Suppressor macrophage (primary cell): ENCODE measurements at places on chromosomes 11 and 22.
A peak's percentile ranks its signal among the peaks of the same experiment; 100 is the strongest.

DNA sequence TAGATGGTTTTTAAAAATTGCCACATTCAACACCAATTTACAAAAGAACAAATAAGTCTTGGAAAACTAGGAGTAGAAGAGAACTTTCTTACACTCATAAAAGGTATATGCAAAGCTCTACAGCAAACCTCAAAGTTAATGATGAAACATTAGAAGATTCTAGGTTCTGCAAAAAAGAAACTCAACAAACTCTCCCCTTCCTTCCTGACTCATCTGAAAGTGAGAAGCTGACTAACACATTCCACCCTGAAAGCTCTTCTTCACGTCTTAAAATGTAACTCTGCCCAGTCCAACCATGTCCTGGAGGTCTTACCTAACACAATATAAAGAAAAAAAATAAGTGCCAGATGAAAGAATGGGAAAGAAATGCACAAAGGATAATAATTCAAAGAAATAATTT, 218.9 kb upstream of the ISX start:
- no peak for DNase-seq

- DNase-seq: no peak
Observed at GRCh38 chr11:6351782-6352382, 31.6 kb upstream of the CAVIN3 start.

DNA sequence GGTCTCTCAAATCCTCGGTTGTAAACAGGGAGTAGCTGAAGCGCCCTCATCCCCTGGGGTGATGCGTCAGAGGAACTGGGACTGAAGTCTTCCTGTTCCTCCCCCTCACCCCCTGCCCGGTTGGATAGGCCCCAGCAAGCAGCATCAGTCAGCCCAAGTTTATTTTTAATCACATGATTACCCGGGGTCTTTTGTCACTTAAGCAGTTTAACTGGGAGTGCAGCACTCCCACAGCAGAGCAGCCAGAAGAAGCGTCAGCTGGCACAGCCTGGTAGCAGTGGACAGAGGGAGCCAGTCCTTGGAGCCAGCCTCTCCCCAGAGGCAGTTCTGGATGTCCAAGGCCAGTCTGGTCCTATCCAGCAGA, 342.1 kb downstream of the CTTN start:
- no peak for DNase-seq

GRCh38 chr11:35809561-35809960, 134.3 kb upstream of the LDLRAD3 start:
- DNase-seq: no peak

DNA sequence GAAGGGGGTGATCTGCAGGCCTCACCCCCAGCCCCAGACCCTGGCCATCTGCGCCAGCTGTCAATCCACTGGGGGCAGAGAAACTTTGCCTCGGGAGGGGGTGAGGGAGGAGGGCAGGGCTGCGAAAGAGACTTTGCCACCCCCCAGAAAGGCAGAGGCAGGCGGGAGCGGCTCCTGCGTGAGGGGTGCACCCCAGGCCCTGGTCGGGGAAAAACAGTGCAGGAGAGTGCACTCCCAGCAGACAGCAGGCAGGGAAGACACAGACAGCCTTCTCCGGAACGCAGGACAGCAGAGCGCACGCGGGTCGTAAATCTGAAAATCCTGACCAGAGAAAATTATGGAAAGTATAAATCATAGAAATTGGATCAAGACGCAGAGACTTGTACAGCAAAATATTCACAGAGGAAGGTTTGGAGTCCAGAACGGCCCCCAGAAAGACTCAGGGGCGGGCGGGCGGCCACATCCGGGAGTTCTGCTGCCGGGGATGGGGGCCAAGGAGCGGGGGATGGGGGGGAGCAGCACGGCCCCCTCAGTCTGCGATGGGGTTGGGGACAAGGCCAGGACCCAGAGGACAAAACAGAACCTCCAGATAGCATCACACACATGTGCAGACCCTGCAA, 8.0 kb upstream of the MRPL23 start:
- DNase-seq: no peak

DNA sequence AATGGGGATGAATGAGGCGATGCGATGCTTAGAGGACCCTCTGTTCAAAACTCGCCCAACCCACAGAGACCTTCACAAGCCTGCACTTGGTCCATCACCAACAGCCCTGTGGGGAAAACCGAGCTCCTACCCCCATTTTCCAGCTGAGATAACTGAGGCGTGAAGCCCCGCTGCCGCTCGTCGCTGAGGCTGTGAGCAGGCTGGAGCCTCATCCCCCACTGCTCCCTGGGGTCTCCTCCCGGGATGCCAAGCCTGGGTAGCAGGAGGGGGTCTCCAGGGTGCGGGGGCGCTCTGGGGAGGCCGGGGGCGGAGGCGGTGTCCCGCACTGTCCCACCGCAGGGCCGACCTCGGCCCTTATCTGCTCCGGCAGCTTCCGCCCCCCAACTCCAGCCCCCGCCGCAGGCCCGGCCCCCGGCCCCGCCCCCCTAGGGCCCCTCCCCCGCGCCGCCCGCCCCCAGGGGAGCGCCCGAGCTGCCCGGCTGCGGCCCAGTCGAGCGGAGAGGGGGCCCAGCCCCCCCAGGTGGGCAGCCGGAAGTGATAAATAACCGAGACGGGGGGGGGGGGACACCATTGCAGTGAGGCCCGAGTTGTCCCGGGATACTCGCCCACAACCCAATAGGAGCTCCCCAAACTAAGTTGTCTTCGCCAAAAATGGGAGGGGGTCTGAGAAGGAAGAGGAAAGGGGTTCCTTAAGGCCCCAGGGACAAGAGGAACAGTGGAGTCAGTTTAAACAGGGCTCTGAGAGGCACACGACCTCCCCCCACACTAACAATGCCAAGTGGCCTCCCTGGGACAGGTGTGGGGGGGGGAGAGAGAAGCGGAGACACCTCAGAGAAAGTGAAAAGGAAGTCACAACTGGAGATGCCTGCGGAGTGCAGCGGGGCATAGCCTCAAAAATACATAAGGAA, 8.3 kb upstream of the SLC39A13 start:
- no peak for DNase-seq

DNA sequence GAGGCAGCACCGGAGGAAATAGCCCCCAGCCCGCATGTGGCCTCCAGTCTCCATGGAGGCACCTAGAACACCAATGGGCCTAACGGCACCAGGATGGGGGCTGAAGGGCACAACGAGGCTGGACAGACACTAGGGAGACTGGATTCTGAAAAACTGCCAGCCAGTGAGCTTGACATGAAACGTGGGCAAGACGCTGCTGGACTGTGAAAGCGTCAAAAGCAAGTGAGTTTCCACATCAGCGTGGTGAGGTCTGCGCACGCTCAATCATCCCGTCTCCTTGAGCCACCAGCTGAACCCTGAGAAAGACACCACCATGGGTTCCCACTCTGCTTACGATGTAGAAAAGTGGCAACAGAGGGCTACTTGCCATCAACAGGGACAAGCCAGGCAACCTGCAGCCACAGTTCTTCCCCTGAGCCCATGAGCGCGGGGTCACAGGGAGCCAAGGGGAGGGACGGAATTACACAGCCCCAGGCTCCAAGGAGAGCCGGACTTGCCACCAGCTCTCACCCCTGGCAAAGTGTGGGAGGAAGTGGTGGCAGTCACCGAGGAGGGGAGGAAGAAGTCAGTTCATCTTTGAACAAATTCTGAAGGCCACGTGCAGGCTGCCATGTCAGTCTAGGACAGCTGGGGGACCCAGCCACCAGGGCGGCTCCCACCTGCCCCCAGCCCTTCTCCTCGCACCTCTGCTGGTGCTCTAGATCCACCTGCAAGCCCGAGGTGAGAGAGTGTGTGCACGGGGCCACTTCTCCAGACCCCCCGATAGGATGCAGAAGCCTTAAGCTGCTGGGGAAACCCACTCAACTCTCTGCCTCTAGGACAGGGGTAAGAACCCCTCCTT, 131.1 kb downstream of the MPPED1 start:
- DNase-seq: no peak

GRCh38 chr11:77049026-77049425, 14.8 kb downstream of the B3GNT6 start:
- DNase-seq: no peak

GRCh38 chr11:123357990-123358827, 71.9 kb upstream of the GRAMD1B start:
- DNase-seq: peak; percentile 65

DNA sequence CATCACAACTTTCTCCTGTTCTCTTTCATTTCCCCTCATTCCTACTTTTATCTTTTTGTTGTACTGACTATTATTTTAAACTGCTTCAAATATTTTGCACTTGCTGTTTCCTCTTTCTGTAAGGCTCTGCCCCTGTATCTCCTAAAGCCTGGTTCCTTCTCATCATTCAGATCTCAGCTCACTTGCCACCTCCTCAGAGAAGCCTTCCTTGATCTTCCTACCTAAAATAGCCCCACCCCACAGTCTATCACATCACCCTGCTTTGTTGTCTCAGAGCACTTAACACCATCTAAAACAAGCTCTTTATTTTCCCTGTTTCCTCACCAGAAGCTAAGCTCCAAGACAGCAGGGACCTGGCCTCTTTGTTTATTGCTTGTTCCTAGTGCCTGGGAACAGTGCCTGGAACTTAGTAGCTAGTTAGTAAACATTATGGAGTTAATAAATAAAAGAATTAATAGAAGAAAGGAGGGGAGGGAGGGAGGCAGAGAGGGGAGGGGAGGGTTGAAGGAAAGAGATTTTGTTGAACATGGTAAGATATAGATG, 2.5 kb upstream of the STK33 start:
- DNase-seq: no peak

- DNase-seq: no peak
Observed at GRCh38 chr22:38959590-38959989, 2.2 kb downstream of the APOBEC3A start.

DNA sequence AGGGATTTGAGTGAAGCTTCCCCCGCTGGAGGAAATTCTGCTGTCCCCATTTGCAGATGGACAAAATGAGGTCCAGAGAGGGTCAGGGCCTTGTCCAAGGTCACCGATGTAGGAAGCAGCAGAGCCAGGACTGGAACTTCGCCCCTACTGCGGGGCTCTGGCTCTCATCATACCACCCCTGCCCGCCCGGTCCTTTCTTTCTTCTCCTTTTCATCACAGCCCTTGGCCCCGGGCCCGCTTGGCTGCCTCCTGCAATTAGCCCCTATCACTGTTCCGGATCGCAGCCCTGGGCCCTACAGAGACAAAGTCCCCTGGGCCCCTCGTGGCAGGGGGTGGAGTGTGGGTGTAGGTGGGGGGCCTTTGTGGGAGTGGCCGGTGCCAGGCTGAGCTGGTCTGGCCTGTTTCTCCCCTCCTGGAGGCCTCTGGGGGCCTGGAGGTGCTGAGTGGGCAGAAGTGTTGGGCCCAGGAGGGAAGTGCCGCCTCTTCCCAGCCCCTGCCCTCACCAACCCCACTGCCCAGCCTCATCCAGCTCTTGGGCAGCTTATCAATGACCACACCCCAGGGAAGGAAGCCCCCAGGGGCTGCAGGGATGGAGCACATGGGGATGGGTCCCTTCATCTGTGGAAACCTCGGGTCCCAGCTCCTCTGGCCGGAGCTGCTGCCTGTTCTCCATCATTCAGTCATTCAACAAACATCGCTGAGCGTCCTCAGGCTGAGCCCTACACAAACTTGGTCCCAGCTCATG, 3.4 kb downstream of the EMID1 start:
- no peak for DNase-seq

- no peak for DNase-seq
Observed at GRCh38 chr22:39315389-39315788, 4.0 kb downstream of the RPL3 start.

- DNase-seq: no peak
Observed at GRCh38 chr22:45975164-45976161, 1.5 kb downstream of the WNT7B start.

GRCh38 chr11:2369320-2369719, 7.8 kb upstream of the CD81 start:
- DNase-seq: no peak

DNA sequence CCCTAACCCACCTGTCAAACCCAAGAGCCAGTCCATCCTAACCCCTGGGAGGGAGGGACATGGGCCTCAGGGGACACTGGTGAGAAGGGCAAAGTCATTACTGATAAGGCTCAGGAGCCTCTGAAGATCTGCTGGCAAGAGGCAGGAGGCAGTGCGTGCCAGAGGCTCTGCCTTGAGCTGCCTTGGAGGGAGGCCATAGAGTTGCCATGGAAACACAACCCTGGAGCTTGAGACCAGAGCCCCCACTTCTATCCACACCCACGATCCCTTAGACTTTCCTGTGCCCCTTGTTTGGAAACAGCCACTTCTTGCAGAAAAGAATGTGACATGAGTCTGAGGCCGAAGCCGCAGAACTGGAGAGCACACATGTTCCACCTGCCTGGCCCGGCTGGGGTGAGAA, 89.7 kb upstream of the CSNK2A3 start:
- no peak for DNase-seq

GRCh38 chr11:106397787-106398501, 320.5 kb downstream of the AASDHPPT start:
- no peak for DNase-seq

- DNase-seq: no peak
Observed at GRCh38 chr11:115249061-115249578, 255.1 kb downstream of the CADM1 start.

GRCh38 chr11:45896422-45896984, 10.6 kb downstream of the FREY1 start:
- DNase-seq: no peak

DNA sequence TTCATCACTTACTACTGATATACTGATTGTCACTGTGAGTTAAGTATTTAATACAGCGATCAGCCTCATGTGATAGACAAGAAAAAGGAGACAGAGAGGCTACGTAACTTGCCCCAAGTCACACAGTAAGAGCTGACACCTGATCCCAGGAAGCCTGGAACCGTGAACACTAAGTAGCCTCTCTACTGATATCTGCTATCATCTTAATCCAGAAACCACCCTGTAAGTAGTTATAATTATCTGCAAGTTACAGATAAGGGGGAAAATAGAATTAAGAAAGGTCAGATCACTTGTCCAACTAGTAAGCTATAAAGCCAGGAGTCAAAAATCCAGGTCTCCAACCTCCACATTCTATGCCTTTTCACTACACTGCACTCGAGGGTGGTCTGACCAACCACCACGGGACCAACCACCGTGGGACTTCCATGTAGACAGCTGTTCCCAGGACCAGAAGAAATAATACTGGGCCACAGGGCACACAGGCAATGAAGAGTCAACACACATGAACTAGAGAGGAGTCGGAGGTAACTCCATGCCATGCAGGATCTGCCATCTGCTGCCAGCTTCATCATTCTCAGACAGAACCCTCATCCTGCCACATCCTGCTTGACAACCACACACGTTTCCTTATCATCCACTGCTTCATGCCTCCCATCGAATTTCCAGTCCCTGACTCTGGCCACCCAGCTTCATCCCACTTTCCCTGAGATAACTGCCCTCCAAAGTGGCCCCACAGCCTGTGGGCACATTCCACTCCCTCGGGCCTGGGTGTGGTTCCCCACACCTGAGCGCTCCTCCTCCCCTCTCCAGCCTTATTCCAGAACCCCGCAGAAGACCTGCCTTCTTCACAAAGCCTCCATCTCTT, 58.6 kb downstream of the MICAL3 start:
- no peak for DNase-seq

GRCh38 chr22:20624161-20624616, 116.8 kb downstream of the MED15 start:
- DNase-seq: no peak

GRCh38 chr22:36773935-36774334, 2.0 kb downstream of the IFT27 start:
- DNase-seq: peak; percentile 74
